Type B pancreatic cell (in vitro differentiated cells): ENCODE measurements at places on chromosomes 5 and 9. TPM values are rescaled to one million over a fixed set of nuclear protein-coding genes. Genes with fewer than 3 reads are reported as not detected.

EIF4E1B gene
- total RNA-seq = not detected in 2 replicates

C5orf52 gene
- total RNA-seq = not detected in 2 replicates

QSOX2 gene
- 15.6 and 23.6 TPM in 2 replicates for total RNA-seq

ANKRD55 gene
- not detected in 2 replicates for total RNA-seq

NACC2 gene
- 9.3 and 15.1 TPM in 2 replicates for total RNA-seq

PPP2R2B gene
- 18.4 and 29.1 TPM in 2 replicates for total RNA-seq

NIPAL4 gene
- 0.46 and 0.59 TPM in 2 replicates for total RNA-seq

OR2V1 gene
- not detected in 2 replicates for total RNA-seq

WNT8A gene
- total RNA-seq = not detected in 2 replicates

EGFL7 gene
- total RNA-seq = 20.7 and 25.5 TPM in 2 replicates

STPG3 gene
- 0.31 TPM in 1 of 2 replicates, not detected in the other for total RNA-seq

CCNJL gene
- 7.2 and 16.6 TPM in 2 replicates for total RNA-seq

ORM2 gene
- not detected in 2 replicates for total RNA-seq

TLE4 gene
- 77.7 and 83.5 TPM in 2 replicates for total RNA-seq

MYO10 gene
- total RNA-seq = 33.6 and 52.5 TPM in 2 replicates

NUTM2G gene
- total RNA-seq = 0.19 TPM in 1 of 2 replicates, not detected in the other

PSMB7 gene
- total RNA-seq = 148 and 168 TPM in 2 replicates

LCN12 gene
- 7.9 and 8.3 TPM in 2 replicates for total RNA-seq

ZBED3 gene
- total RNA-seq = 12.5 and 15.4 TPM in 2 replicates

LCN15 gene
- total RNA-seq = 0.77 and 0.93 TPM in 2 replicates

KIF20A gene
- 20.5 and 61.0 TPM in 2 replicates for total RNA-seq
